Inflammatory macrophage (primary cell): ENCODE measurements at places on chromosomes 16 and 17.
A peak's percentile ranks its signal among the peaks of the same experiment; 100 is the strongest.

DNA sequence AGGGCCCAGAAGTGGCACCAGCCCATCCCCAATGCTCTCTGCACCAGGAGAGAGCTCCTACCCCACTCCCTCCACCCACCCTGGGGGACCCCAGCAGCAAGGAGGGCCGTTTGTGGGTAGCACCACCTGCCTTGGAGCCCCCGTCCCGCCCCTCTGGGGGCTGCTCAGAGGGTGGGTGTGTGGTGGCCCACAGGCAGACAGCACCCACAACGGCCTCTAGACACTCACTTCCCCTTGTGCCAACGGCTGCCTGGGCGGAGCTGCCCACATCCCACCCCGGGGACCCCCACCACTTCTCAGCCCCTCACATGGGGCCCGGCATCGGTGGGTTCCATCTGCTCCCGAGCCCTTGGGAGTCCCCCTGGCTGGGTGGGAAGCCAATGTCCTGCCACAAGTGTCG lies 33.3 kb downstream of the BAHCC1 start:
- no peak for DNase-seq

DNA sequence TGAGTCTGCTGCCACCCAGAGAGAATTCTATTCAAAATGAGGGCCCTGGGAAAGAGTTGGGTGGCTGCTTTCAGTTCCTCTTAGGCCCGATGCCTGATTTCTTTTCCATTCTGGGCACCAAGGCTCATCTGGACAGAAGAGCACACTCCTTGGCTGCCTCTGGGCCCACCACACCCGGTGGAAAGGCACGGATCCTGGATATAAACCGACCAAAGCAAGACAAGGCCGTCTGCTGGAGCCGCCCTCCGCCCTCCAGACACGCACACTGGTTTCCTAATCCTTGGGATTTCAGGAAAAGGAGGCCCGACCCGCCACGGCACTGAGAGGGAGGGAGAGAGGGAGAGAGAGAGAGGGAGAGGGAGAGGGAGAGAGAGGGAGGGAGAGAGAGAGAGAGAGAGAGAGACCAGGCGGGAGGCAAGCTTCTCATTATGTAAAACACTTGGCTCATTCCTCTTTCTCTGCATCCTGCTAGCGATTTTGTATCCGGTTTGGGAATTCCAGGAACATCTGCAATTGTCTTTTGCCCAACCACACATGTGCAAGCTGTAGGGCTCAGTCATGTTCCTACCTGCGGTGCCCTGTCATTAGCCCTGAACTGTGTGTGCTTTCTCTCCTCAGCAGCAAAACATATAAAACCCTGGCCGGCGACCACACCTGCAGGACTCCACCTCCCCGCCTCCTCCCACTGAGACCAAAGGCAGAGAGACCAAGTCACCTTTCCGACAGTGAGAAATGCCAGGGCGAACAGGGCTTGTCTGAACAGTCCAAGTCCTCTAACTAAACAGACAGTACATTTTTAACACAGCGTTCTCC lies 347.2 kb downstream of the SOX9 start:
- no peak for DNase-seq

DNA sequence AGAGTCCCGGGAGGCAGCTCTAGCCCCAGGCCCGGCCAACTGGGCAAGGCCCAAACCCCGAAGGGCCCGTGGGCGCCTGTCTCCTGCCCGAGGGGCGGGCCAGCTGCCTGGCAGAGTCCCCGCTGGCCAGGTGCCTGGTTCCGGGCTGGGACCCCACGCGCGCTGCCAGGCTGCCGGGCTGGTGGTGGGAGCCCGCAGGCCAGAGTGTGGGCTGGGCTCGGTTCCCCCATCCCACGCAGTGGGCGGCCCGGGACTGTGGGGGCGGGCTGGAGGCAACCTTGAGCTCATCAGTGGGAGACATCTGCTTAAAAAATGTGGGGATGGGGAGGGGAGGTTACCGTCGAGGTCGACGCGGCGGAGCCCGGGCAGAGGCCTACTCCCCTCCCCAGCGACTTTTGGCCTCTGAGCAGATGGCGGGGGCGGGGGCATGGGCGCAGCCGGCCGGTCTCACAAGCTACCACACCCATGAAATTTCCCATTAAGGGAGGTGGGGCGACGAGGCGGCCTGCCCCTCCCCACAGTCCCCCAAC lies 176.4 kb upstream of the GSE1 start:
- DNase-seq = no peak

GRCh38 chr16:77190190-77190477 lies 856 bp upstream of the MON1B start:
- DNase-seq = no peak

DNA sequence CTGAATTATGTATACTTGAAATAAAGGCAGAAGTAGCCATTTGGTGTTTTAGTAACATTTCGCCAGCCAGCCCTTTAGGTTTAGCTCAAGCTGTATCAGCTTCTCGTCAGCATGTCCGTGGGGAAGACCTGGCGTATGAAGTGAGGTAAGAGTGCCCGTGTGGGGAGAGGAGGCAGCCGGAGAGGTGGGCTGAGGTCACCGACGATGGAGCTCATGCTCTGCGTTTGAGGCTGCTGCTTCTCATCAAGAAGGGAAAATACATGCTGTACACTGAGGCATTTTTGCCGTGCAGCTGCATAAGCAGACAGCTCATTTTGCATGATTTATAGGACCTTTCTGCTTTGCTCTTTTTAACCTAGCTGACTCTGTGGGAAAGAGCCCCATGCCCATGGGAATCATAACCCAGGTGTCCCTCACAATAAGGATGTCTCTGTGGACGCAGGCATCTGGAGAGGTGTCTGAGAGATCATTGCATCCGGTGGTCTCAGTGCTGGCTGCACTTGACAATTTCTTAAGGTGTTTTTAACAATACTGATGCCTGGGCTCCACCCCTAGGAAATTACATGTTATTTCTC lies 179.1 kb downstream of the ABCC12 start:
- no peak for DNase-seq

GRCh38 chr16:22321340-22322001 lies 24.3 kb downstream of the POLR3E start:
- peak; percentile 73 for DNase-seq

- DNase-seq = no peak
Measured at GRCh38 chr17:29840884-29841283, 89.1 kb downstream of the SSH2 start.

- DNase-seq = peak; percentile 50
Measured at GRCh38 chr17:8855477-8856204, 11.8 kb downstream of the PIK3R6 start.
